HT-29 (cell line): ENCODE measurements at places on chromosomes 12 and 14. TPM values are rescaled to one million over a fixed set of nuclear protein-coding genes. Genes with fewer than 3 reads are reported as not detected.

- DNase-seq = peak; percentile 8
Measured at GRCh38 chr14:45990252-45990651, 661.3 kb downstream of the RPL10L start.

DNA sequence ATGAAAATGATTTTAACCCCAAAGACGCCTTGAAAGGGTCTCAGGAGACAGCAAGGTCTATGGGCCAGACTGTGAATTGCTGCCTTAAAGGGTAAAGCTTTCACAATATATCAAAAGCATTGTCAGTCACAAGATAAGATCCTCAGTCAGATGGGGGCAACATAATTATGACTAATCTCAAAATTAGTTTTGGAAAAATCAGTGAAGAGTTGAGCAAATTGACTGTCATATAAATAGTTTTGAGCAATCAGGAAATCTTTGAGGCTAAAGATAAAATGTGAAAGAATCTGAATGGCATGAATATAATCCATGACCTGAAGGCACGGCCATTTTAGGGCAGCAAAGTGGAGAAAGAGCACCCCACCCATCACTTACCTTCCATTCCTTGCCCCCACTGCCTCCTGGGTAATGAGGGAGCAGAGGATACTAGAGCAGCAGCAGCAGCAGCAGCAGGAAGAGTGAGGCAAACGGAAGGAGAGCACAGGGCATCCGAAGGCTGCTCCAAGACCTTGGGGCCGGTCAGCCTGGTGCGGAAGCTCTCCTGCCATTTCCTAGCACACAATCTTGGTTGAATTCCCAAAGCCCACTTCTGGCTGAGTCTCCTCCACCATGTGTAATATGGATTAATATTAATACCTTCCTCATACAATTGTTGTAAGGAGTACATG is 7.0 kb downstream of the STON2 start:
- no peak for DNase-seq

Gene CPM
- 0.34 TPM in 1 of 2 replicates, not detected in the other for total RNA-seq

Gene EPS8
- 169 and 189 TPM in 2 replicates for total RNA-seq

Gene CIDEB
- total RNA-seq = 0.31 and 2.3 TPM in 2 replicates

Gene SPTB
- under 0.01 and 0.03 TPM in 2 replicates for total RNA-seq
